Left cardiac atrium (tissue), 4 donors: ENCODE measurements at places on chromosomes 6 and 20.

- DNase-seq: no peak
Observed at GRCh38 chr20:58228103-58228483, 360 bp downstream of the ANKRD60 start.

- peak; percentile 54 for DNase-seq
Observed at GRCh38 chr6:34531580-34532201, 24.4 kb downstream of the SPDEF start.

DNA sequence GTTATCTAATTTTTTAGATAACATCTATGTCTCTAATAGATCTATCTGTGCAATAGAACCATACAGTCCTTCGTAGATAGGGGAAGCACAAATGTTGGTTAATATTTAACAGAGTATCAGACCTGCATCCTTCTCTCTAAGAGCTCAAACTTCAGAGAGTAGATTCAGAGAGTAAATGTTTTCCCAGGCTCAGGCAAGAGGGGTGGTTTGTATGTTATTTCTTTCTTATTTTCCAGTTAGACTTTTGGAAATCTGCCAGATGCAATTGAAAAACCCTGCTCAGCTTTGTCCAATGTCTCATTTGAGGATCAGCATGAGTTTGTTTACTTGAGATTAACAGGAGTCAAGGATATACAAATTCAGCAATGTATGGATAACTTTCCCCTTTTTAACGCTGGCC, 361.9 kb downstream of the BCKDHB start:
- DNase-seq: no peak

GRCh38 chr20:43915211-43916072, 790 bp downstream of the TOX2 start:
- DNase-seq: no peak
